ENCODE measurements at places on chromosomes 3 and 15. TPM values are rescaled to one million over a fixed set of nuclear protein-coding genes. Genes with fewer than 3 reads are reported as not detected.

DNA sequence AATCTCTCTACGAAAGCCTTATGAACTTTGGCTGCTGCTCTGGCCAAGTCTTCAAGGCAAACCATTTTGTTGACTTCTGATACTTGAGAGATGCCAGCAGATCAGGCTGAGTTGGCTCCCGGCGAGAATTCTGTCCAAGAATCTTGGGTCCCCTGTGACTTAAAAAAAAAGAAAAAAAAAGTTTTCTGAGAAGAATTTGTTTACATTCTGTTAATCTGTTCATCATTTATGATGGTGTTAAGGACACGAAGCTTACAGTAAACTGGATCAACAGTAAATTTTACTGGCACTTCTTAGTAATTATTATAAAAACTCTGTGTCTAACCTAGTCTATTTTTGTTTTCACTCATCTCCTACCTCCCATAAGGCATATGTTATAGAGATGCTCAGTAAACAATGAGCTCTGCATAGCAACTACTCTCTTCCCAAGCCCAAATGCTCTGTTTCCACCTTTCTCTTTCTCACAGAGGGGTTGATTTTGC lies 320.9 kb upstream of the RASGRP1 start:
- no peak overlapping the region for H3K27ac ChIP-seq
- H3K27me3 ChIP-seq, result peaks cover 27% of the 10 kb centered on the region
- no peak for DNase-seq
- H3K4me3 ChIP-seq, result no peak overlapping the region
- no peaks in the 10 kb centered on the region for H3K4me1 ChIP-seq

DNA sequence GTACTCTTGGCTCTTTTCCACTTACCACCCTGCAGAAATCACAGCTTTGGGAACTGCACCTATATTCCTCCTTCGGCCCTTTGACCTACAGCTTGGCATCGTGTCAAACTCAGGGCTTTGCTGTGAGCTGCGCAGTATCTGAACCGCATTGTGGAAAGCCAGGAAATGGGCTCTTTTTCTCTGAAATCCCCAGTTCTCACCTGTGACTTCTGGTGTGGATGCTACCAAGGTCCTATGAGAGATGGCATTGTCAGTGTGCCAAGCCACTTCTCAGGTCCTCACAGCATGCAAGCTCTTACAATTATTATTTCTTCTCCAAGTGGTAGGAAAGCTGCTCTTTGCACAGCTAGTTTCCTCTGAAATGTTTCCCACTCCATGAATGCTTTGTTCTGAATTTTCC lies 450.6 kb upstream of the TBL1XR1 start:
- peak overlapping the region; percentile 78 for H3K4me3 ChIP-seq
- peaks cover 50% of the 10 kb centered on the region for H3K4me1 ChIP-seq
- DNase-seq, result no peak
- H3K27me3 ChIP-seq, result no peaks in the 10 kb centered on the region
- peak overlapping the region; percentile 46 for H3K27ac ChIP-seq
- H3K36me3 ChIP-seq, result no peaks in the 10 kb centered on the region

The ATP10A gene
- 22.8 TPM for total RNA-seq

DNA sequence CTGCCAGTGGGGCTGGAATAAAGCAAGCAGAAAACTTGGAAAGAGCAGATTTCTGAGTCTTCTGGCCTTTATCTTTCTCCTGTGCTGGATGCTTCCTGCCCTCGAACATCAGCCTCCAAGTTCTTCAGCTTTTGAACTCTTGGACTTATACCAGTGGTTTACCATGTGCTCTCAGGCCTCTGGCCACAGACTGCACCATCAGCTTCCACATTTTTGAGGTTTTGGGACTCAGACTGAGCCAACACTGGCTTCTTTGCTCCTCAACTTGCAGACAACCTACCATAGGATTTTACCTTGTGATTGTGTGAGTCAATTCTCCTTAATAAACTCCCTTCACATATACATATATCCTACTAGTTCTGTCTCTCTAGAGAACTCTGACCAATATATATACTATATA lies 706.6 kb downstream of the NR2F2 start:
- no peak overlapping the region for H3K27ac ChIP-seq
- H3K27me3 ChIP-seq, result no peaks in the 10 kb centered on the region
- H3K4me3 ChIP-seq, result no peak overlapping the region
- H3K4me1 ChIP-seq, result no peaks in the 10 kb centered on the region

DNA sequence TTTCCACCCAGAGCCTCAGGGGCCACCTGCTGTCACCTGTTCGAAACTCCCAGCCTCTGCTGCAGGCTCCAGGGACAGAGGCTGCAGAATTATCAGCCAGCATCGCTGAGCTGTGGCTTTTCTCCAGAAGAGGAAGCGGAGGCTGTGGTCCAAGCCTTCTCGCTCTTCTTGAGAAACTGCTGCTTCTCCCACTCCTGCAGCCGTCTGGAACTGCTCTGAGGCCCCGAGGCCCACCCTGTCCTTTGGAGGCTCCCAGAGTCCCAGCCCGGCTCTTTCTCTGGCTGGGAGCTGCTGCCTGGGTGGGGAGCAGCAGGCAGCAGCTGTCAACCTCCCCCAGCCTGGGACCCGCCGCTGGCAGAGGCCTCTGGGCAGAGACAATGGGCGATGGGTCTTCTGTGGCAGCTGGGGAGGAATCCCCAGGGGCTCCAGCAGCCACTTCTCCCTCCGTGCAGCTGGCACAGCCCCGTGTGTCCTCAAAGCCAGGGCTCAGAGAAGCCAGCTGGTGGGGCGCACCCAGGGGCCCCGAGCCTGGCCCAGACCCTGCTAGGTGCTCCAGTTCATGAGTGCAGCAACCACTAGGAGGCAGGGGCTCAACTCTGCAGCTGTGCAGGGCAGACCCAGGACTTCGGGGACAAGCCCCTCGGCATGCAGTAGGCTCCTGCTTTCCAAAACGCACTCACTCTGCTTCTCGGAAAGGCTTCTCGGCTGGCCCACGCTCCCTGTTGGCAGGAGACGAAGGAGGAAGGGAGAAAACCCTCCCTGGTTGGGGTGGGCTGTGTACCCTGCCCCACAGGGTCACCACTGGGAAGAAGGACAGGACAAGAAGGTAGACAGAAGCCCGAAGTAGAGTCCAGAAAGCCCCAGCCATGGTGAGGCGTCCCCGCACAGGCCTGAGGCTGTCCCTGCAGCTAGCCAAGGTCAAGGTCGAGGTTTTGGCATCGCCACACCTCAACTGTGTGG lies 49.9 kb upstream of the FURIN start:
- H3K27ac ChIP-seq, result peak overlapping the region; percentile 99
- peaks cover 6% of the 10 kb centered on the region for H3K36me3 ChIP-seq
- no peak for DNase-seq
- peaks cover 65% of the 10 kb centered on the region for H3K4me1 ChIP-seq
- H3K4me3 ChIP-seq, result peak overlapping the region; percentile 83

The ITGA11 gene
- 0.98 TPM for total RNA-seq

- H3K36me3 ChIP-seq, result peaks cover 21% of the 10 kb centered on the region
- H3K27me3 ChIP-seq, result no peaks in the 10 kb centered on the region
- H3K27ac ChIP-seq, result no peak overlapping the region
- no peak overlapping the region for H3K4me3 ChIP-seq
- peaks cover 16% of the 10 kb centered on the region for H3K4me1 ChIP-seq
Measured at GRCh38 chr15:73573572-73573971, 59.6 kb downstream of the NPTN start.

DNA sequence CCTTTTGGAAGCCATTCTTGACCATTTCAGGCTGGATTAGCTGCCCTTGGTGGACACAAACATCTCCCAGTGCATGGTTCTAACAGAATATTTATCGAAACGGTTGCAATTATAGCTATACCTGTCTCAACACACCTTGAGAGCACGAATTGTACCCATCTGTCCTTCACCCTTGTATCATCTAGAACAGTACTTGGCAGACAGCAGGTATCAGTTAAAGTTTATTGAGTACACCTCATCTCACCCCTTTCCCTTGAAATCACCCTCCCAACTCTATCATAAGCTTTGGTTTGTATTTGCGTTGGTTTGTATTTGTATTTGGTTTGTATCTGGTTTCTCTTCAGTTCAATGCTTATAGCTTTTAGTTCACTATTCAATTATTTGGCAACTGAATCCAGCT lies 12.4 kb downstream of the TSPAN3 start:
- no peak for DNase-seq
- no peaks in the 10 kb centered on the region for H3K36me3 ChIP-seq
- no peak overlapping the region for H3K4me3 ChIP-seq
- peak overlapping the region; percentile 49 for H3K27ac ChIP-seq

- H3K4me3 ChIP-seq, result no peak overlapping the region
- no peaks in the 10 kb centered on the region for H3K36me3 ChIP-seq
- peaks cover 16% of the 10 kb centered on the region for H3K27me3 ChIP-seq
- no peaks in the 10 kb centered on the region for H3K4me1 ChIP-seq
- no peak overlapping the region for H3K27ac ChIP-seq
Measured at GRCh38 chr3:37626736-37627565, 234.7 kb upstream of the CTDSPL start.

The CPN2 gene
- not detected for total RNA-seq

DNA sequence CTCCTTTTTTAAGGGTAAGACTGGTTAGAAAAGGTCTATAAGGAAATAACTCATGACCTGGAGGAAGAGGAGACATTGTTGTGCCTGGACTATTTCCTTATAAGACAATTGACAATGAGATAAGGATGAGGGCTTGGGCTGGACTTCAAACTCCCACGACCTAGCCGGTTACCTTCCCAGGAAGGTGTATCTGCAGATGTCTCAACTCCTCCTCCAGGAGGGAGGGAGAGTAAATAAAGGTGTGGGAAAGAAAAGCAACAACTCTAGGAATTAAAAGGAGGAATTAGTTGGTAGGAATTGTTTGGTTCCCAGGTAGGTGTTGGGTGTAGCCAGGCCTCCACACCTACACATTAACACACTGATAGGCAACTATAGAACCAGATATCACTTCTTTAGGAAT lies 97.8 kb upstream of the TBL1XR1 start:
- H3K4me3 ChIP-seq, result no peak overlapping the region
- H3K27me3 ChIP-seq, result no peaks in the 10 kb centered on the region
- no peak for DNase-seq
- no peaks in the 10 kb centered on the region for H3K36me3 ChIP-seq

DNA sequence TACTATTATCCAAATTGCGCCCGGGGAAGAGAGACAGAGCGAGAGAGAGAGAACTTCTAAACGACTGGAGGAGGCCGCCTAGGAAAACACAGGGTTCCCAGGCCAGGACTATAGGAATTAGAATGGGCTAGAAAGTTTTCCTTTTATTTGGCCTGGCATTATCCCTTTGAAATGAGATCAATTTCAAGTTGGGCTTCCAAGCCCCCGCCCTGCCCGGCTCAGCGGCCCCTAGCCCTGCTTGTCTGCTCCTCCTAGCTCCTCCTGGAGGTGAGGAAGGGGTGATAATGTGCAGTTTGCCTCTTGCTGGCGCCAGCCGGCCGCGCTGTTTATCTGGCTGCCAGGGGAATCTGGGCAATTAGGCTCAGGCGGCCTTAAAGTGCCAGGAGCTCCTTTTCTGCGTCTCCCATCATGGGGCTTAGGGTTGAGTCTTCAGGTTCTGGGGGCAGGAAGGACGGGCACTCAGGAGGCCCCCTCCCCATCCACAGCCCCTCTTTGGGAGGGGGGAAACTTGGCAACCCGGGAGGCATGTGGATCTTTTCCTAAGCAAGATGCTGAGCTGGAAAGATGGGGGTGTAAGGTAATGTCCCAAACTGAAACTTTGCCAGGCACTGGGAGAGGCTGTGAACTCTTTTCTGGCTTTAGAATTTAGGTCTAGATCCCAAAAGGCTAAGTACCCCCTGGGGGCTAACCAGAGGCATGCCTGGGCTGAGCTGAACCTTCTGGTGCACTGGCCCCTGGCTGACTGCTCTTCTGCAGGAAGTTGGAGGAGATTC lies 5.5 kb downstream of the SMAD6 start:
- H3K36me3 ChIP-seq, result no peaks in the 10 kb centered on the region
- peaks cover 19% of the 10 kb centered on the region for H3K27me3 ChIP-seq
- H3K27ac ChIP-seq, result no peak overlapping the region
- H3K4me3 ChIP-seq, result no peak overlapping the region

The PAK6 gene
- total RNA-seq, result 1.9 TPM

GRCh38 chr3:42632146-42632545 lies 21.4 kb upstream of the ZBTB47 start:
- no peaks in the 10 kb centered on the region for H3K27me3 ChIP-seq
- peaks cover 28% of the 10 kb centered on the region for H3K36me3 ChIP-seq

The SMC4 gene
- 118 TPM for total RNA-seq

DNA sequence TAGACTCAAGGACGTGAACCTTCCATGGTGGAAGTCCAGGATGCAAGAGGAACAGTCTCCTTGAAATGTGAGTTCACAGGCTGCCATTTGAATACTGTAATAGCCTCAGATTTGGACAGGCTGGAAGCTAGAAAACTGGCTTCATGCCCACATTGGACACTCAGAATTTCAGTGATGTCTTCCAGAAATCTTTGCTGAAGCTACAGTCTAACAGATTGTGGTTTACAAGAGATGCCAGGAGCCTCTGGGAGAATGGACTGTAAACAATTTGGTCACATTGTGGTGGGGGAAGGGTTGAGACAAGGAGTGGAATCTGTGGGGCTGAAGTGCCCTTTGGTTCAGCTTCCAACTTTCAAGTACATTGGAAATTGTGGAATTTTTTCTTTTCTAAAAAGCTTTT lies 252.0 kb upstream of the PROK2 start:
- H3K4me3 ChIP-seq, result no peak overlapping the region
- H3K4me1 ChIP-seq, result no peaks in the 10 kb centered on the region
- no peak for DNase-seq
- H3K27me3 ChIP-seq, result peaks cover 10% of the 10 kb centered on the region

The MTMR10 gene
- total RNA-seq, result 19.1 TPM

- no peaks in the 10 kb centered on the region for H3K4me1 ChIP-seq
- no peaks in the 10 kb centered on the region for H3K36me3 ChIP-seq
- DNase-seq, result no peak
- no peak overlapping the region for H3K4me3 ChIP-seq
Measured at GRCh38 chr15:87032295-87032694, 952.6 kb downstream of the AGBL1 start.

The MKRN2OS gene
- not detected for total RNA-seq

- DNase-seq, result no peak
- peaks cover 24% of the 10 kb centered on the region for H3K27me3 ChIP-seq
- no peak overlapping the region for H3K4me3 ChIP-seq
- no peaks in the 10 kb centered on the region for H3K36me3 ChIP-seq
Measured at GRCh38 chr15:44222478-44222877, 27.4 kb upstream of the FRMD5 start.

DNA sequence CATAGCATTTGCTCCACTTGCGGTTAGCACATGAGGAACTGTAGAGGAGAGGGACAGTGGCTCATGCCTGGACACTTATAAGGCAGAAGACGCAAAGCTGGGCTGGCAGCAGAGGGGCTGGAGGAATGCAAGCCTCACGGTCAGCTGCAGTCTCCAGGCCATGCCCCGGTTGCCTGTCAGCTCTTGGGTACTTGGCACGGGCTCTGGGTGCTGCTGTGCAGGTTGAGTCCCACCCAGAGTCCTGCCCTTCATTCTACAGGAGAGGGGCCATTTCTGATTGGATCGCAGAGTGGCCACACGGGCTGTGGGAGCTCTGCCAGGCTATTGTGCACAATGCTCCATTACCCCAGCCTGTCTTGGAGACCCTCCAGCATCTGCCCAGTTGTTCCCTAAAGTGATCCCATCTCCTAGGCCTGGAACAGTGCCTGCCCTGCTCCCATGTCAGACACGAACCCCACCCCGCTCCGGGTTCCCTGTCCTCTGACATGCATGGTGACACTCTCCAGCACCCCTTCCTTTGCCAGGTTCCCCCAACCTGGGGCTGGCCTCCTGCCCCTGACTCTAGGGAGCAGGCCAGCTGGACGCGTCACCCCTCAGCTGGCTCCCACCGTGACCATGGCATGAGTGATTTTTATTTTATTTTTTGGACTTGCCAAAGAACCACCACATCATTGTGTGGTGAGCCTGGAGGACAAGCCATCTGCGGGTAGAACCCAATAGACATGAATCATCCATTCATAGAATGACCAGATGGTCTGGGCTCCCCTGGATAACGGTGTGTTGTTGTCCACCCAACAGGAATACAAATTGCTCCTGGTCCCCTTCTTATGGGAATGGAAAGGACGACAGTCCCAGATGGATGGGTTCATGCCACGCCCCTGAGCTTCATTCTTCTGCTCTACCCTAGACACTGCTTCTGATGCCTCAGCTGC lies 51.0 kb upstream of the KLF13 start:
- peaks cover 22% of the 10 kb centered on the region for H3K4me1 ChIP-seq
- H3K27ac ChIP-seq, result no peak overlapping the region

All from natural killer cell treated with Interleukin-12 subunit alpha and Interleukin-12 subunit beta and Interleukin-15 and Interleukin-18, amount 100 ng/mL, for 72 hours (primary cell).